Tibial nerve (tissue), 4 donors: ENCODE measurements at places on chromosomes 5 and 9. TPM values are rescaled to one million over a fixed set of nuclear protein-coding genes. Genes with fewer than 3 reads are reported as not detected.

SLC36A2 gene
- total RNA-seq = 7.8 TPM

- peak; percentile 29 for DNase-seq
- peak overlapping the region; percentile 67 for H3K27ac ChIP-seq
- H3K4me1 ChIP-seq = peaks cover 16% of the 10 kb centered on the region
Observed at GRCh38 chr5:52822437-52822836, 34.7 kb downstream of the ITGA1 start.

DNA sequence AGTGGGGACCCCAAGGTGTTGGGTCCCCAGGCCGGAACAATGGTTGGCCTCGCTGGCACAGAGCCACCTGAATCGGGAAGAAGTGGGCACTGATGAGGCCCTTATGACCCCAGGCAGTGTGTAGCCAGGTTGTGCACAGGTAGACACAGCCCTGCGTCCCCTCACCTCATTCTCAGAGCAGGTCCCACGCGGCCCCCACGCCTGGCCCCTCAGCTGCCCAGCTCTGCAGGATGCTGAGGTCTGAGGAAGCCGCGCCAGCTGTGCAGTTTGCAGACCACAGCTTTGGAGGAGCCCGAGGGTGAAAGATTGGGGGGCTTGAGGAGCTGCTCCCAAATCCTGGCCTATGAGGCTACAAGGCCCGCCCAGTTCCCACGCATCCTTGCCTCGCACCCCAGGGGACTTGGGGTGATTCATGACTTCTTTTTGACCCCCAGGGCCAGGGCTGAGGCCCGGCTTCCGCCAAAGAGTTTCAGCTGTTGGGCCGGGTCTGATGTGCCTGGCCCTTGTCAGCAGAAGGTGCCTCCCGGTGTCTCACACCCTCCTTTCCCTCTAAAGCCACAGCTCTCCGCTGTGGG lies 87.8 kb upstream of the PHYKPL start:
- no peaks in the 10 kb centered on the region for H3K4me1 ChIP-seq
- DNase-seq = no peak
- no peak overlapping the region for H3K4me3 ChIP-seq
- no peak overlapping the region for H3K27ac ChIP-seq
- H3K27me3 ChIP-seq = no peaks in the 10 kb centered on the region

SPINK5 gene
- 1.0 TPM for total RNA-seq

- no peak overlapping the region for H3K27ac ChIP-seq
- H3K4me3 ChIP-seq = no peak overlapping the region
- no peaks in the 10 kb centered on the region for H3K36me3 ChIP-seq
- H3K4me1 ChIP-seq = no peaks in the 10 kb centered on the region
Observed at GRCh38 chr5:165579911-165580310, 2074.5 kb downstream of the MAT2B start.

DNA sequence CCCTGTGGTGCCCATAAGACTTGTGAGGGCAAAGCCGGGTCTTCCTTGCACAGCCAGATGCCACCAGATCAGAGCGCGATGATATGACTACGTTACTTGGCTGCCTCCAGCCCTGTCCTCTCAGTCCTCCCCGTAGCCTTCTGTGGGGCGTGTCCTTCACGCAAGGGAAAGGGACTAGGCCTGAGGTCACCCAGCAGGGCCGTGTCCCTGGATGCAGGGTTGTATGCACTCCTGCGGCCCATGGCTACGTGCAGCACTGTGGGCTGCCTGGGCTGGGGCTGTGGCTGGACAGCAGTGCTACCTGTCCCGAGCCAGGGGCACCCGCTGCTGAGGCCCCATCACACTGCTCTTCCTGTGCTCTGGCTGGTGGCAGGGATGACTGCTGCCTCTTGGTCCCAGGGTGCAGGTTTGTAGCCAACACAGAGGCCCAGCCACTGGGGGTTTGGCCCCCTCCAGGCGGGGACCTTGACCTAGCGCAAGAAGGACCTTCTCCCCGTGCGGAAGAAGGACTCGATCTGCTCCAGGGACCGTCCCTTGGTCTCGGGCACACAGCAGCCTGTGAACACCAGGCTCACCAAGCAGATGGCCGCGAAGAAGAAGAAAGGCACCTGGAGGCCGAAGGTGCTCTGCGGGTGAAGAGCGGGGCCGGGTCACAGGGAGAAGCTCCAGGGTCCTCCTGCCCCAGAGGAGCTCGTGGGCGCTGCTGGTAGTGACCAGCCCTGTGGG lies 7.2 kb downstream of the SLC2A6 start:
- H3K27me3 ChIP-seq = no peaks in the 10 kb centered on the region
- H3K36me3 ChIP-seq = peaks cover 4% of the 10 kb centered on the region
- DNase-seq = no peak
- H3K27ac ChIP-seq = no peak overlapping the region
- H3K4me1 ChIP-seq = no peaks in the 10 kb centered on the region
